Cortex of kidney (tissue), 1 donor: ENCODE measurements at places on chromosomes 3 and 15.

DNA sequence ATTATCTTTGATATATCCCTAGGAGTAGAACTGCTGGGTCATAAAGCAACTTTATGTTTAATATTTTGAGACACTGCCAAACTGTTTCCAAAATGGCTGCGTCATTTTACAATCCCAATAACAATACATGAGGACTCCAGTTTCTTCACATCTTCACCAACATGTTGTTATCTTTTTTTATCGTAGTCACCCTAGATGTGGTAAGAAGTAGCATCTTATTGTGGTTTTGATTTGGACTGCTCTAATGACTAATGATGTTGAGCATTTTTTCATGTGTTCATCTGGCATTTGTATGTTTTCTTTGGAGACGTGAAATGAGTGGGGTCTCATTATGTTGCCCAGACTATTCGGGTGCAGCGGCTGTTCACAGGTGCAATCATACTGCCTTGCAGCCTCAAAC lies 83.8 kb downstream of the MAP4 start:
- DNase-seq, result no peak

GRCh38 chr3:17979252-17979651 lies 236.8 kb upstream of the TBC1D5 start:
- DNase-seq, result no peak

GRCh38 chr15:74220475-74221248 lies 15.5 kb upstream of the CCDC33 start:
- DNase-seq, result no peak

- DNase-seq, result no peak
Observed at GRCh38 chr15:74370471-74370870, 3.0 kb upstream of the CYP11A1 start.

GRCh38 chr15:100075229-100075628 lies 266.5 kb downstream of the ADAMTS17 start:
- DNase-seq, result no peak

DNA sequence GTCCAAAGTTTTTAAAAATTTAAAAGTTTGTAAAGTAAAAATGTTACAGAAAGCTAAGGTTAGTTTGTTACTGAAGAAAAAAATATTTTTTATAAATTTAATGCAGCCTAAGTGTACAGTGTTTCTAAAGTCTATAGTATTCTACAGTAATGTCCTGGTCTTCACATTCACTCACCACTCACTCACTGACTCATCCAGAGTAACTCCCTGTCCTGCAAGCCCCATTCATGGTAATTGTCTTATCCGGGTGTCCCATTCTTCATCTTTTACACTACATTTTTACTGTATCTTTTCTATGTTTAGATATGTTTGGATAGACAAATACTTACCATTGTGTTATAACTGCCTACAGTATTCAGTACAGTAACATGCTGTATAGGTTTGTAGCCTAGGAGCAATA lies 36.7 kb upstream of the ATP10A start:
- no peak for DNase-seq

DNA sequence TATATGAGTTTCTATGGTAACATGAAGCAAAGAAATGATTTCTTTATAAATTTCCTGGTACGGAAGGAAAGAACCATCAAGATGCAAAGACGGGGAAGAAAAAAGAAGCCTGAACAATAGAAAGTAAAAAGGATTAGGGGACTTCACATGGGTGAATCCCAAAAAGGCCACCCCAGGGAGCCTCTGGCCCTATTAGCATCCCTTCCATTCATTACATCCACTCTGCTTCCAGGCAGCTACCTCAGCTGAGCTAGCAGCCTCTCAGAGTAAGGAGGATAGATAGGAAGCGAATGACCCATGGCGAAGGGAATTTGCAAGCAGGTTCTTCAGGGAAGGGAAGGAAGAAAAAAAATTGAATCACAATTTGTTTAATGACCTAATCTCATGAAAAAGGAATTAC lies 81.6 kb downstream of the GABRB3 start:
- DNase-seq, result no peak

GRCh38 chr3:152444029-152444641 lies 175.4 kb downstream of the MBNL1 start:
- DNase-seq, result no peak

- no peak for DNase-seq
Observed at GRCh38 chr3:39124876-39125840, 17.7 kb downstream of the TTC21A start.

- no peak for DNase-seq
Observed at GRCh38 chr3:193640165-193640715, 47.2 kb downstream of the OPA1 start.

DNA sequence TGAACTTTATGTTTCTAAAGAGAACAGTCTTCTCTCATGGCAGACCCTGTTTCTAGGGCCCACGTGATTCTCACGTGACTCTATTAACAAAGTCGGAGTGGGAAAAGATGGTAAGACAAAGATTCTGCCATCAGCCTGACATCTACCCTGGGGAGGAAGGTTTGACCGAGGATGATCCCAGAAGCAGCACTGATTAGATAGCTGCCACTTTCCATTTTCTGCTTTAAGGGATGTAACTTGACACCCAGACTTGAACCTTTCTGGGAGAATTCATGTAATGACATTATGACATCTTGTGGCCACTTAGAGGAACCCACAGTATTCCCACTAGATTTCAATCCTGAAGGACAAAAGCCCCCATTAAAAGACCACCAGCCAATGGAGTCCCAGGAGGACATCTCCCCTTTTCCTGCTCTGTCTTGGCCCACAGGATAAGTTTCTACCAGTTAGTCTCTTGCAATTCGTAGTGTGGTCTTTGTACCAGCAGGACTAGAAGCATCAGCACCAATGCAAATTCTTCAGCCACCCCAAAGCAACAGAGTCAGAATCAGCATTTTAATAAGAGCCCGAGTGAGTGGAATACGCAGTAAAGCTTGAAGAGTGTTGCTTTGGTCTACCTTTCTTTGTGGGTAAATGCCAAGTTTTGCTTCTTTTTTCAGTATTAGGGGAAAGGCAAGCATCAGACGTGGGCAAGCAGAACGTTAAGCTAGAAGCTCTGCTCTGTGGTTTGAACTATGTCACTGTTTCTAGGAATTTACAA lies 480.5 kb upstream of the PROK2 start:
- no peak for DNase-seq

- DNase-seq, result no peak
Observed at GRCh38 chr15:48297668-48298067, 33.6 kb upstream of the DUT start.

DNA sequence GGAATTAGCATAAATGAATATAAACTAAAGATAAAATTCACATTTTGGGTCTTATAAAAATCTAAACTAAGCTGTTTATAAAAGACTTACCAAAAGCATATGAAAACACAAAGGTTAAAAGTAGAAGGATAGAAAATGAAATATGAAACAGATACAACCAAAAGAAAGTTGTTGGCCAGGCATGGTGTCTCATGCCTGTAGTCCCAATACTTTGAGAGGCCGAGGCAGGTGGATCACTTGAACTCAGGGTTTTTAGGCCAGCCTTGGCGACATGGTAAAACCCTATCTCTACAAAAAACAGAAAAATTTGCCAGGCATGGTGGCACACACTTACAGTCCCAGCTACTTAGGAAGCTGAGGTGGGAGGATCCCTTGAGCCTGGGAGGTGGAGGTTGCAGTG lies 51.0 kb downstream of the CPA3 start:
- DNase-seq, result no peak

- DNase-seq, result no peak
Observed at GRCh38 chr3:178385280-178385952, 150.8 kb upstream of the KCNMB2 start.

- DNase-seq, result no peak
Observed at GRCh38 chr3:71906976-71907375, 122.0 kb upstream of the PROK2 start.

DNA sequence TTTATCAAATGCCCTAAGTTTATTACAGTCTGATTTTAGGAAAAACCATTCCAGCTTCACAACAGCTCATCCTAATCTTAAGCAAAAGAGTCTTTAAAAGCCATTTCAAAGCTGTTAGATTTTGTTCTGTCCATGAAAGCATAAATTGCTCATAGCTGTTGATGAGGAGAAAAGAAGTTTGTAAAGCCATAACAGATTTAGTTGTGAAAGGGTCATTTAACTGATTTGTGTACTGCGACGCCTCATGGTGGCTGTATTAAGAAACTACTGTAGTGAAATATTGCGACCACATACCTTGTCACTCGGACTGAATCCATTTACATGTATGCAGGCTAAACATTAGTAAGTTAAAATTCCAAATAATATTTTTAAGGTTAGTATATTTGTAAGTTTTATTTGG lies 20.9 kb downstream of the BBX start:
- no peak for DNase-seq

GRCh38 chr3:99670556-99670950 lies 32.2 kb downstream of the COL8A1 start:
- DNase-seq, result no peak

DNA sequence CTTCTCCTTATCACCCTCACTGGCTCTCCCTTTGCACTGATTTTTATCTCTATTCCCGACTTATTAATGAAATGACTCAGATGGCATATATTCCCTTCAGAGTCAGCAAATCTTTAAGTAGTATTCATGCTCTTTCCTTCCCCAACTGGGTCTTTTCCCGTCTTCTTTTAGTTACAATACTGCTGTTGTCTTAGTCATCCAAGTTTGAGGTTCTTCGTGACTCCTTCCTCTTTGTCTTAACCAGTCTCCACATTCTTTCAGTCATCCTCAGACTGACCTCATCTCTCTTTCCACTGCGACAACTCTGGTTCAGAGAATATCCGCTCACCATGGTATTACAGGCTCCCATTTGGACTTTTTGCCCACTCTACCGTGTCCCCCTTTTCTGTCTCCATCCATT lies 12.4 kb downstream of the WDR5B start:
- no peak for DNase-seq

GRCh38 chr3:44439499-44440295 lies 37.8 kb downstream of the ZNF445 start:
- DNase-seq, result no peak

DNA sequence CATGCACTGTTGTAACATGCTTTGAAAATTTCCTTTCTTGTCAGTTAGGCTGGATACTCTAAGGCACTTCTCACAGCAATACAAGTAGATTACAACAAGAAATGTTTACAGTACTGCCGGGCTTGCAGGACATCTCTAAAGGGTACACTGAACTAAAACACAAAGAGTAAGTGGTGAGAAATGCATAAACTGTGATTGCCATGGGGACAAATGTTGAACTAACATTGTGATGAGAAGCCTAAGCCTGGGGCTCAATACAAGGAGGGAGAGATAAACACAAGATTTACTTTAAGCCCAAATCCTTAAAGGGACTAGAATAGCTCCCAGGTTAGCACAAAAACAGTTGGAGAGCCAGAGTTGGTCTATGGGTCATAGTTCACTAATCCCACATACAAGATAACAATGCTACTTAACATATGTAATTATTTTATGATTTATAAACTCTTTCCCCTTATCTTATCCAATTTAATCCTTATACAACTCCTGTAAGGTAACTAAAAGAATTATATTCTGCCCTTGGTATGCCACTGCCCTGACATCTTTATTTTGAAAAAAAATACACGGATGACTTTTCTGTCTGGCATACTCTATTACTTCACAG lies 126.9 kb downstream of the THRB start:
- DNase-seq, result no peak

DNA sequence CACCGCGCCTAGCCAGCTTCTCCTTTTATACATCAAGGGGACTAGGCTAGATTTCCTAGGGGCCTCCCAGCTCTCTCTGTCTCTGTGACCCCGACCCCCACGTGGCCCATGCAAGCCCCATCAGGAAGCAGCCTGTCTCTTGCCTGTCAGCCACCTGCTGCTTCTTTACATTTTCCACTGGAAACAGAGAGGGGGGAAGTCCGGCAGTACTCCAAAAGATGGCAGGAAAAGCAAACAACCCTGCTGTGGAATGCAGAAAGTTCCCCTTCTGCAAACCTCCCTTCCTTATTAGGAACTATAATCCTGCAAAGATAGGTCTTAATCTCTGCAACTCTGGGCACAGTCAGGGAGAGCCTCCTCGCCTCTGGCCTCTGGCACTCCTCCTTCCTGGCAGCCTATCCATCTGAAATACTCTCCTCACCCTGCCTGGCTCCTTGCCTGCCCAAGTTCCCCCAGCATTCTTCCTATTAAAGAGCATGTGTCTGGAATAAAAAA lies 47.4 kb upstream of the HACD2 start:
- DNase-seq, result no peak

DNA sequence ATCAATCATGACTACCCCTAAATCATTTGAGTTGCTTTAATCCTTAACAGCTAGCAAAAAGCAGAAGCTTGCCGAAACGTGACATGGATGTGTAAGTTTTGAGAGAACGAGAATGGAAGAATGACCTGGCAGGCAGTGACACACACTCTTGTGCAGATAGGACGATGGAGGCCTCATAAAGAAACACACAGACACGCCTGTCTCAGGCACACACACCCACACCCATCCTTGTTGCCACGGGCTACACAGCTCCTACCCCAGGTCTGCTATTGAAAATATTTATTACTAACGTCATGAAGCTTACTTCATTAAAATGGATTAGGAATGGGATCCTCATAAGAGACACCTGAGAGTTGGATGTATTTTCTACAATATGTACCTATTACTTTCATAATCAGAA lies 8.5 kb downstream of the MYO5C start:
- no peak for DNase-seq

- DNase-seq, result no peak
Observed at GRCh38 chr3:129553719-129554118, 10.7 kb downstream of the H1-8 start.

DNA sequence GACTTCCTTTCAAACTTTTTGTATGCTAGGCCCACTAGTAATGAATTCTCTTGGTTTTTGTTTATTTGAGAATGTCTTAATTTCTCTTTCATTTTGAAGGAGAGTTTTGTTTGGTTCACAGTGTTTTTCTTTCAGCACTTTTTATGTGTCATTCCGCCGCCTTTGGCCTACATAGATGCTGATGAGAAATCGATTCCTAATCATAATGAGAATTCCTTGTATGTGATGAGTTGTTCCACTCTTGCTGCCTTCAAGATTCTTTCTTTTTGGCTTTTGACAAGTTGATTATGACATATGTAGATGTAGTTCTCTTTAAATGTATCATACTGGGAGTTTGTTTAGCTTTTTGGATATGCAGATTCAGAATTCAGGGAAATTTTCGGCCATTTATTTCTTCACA lies 35.5 kb downstream of the CERS3 start:
- DNase-seq, result no peak
